ENCODE measurements at places on chromosomes 12 and 14.

- peak; percentile 95 for DNase-seq
Measured at GRCh38 chr14:76961631-76962302, 66.7 kb downstream of the IRF2BPL start.

GRCh38 chr12:12872139-12872933, 19.0 kb upstream of the GPRC5A start:
- peak; percentile 91 for DNase-seq

DNA sequence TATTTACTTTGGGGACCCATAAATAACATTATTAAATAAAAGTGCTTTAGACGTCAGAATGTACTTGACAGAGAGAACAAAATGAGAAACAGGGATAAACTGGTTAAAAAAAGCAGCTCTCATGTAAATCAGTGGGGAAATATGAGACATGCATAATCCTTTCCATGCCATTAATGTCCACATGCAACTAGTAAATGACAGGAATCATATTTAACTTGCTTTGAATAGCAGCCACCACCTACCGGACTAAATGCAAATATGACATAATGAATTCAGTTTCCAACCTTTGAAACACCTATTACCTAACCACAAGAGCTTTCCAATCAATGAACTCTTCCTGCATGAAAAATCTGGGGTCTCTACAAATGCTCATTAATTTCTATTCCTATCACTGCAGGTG, 19.6 kb downstream of the FGD6 start:
- DNase-seq, result no peak

GRCh38 chr12:51942056-51942455, 9.4 kb upstream of the ACVR1B start:
- DNase-seq, result no peak

DNA sequence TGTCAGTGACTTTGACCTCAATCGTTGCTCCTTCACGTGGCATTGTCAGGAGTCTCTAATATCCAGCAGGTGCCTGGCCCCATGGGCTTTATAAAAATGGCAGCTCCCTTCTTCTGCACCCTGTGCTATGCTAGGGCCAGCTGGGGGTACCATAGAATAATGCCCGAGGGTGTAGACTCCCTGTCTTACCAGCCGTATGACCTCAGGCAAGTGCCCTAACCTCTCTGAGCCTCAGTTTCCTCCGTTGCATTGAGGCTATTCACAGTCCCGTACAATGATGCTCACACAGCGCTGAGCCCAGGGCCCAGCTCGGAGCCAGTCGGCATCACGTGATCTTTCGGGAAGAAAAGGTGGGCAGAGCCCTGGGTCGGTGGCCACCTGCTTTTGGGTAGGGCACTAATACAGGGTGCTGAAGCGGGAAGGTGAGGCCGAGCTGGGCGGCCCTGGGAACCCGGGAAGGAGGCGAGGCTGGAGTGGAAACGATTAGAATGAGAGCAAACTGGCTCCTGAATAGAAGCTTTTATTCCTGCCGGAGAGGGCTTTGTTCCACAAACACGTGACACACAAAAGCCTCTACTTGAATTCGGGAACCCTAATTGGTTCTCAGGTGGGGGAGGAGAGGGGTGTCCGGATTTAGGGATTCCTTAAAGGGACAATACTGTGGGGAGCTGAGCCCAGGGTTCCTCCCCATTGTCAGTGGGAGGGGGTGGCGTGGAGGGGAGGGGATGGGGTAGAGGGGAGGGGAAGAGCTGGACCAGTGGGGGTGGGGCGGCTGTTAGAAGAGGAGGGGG, 19.9 kb upstream of the MSI1 start:
- peak; percentile 67 for DNase-seq

DNA sequence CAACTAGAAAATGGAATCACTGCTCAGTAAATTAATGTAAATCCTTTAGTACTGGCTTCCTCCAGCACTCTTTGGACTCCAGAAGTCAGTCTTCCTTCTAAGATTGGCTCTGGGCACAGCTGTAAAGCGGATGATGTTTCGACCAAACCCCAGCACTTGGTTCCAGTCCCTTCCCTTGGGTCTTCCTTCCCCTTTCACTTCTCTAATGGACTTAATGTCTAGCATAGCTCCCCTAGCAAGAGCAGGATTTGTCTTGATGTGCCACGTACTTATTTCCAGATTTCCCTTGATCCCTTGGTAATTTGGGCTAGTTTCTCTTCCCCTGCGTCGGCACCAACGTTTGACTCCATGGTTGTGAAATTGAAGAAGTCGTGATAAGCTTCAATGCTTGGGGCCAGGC, 28.3 kb downstream of the C12orf75 start:
- no peak for DNase-seq

DNA sequence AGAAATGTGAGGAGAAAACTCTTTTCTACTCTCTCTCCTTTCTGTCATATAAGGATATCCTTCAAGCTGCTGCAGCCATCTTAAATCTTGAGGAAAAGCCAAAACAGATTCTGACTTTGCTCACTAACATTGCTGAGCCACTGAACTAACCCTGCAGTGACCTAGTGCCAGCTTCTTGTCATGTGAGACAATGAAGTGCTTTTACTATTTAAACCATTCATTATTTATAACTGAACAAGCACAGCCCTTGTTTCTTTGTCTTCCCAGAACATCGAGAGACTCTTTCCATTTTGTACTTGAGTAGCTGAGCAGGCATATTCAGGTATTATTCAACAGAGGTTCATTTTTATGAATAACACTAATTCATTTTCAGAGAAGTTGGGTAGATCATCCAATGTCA, 455.0 kb upstream of the TMPO start:
- DNase-seq, result no peak

- DNase-seq, result peak; percentile 56
Measured at GRCh38 chr12:64706306-64706705, 52.9 kb downstream of the GNS start.

DNA sequence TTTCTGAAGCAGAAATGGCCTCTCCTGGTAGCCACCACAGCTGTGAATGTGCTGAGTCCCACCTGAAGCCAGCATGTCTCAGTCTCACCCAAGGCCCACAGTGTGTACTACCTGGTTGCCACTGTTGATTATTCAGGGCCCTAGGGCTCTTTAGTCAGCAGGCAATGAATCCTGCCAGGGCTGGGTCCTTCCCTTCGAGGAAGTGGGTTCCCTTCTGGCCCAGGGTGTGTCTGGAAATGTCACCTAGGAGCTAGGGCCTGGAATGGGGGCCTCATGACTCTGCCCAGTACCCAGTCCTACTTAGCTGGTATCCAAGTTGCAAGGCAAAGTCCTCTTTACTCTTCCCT, 207.4 kb downstream of the SYNE2 start:
- no peak for DNase-seq

DNA sequence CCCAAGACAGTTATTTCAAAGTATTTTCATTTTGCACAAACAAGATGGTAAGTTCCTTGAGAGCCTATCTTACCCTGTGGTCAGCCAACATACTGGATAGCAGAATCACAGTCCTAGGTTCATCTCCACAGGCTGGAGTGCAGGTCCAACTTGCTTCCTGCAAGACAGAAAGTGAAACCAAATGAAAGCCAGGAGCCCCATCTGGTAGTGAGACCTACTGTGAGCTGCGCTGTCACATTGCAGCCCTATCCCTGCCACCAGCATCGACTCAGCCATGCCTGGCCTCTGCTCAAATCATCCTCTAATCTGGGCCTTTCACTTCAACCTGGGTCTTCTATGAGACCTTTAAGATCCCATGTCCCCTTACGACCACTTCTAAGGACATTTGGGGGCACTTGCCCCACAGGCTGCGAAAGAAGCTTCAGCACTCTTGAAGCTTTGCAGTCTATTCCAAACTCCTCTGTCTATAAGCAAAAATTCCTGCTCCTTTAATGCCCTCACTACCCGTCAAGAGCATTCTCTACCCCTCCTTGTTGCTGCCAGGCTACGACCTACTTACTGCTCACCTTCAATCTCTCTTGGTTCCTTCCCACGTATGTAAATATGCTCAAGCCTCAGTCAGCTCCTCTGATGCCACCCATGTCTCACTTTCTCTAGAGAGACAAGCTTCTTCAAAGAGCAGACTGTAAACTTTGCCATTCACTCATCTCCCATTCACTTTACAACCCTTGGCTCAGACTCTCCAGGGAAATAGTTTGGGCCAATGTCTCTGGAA, 55.9 kb upstream of the TSPAN11 start:
- DNase-seq, result peak; percentile 41

- DNase-seq, result no peak
Measured at GRCh38 chr14:43778570-43778936, 728.5 kb downstream of the FSCB start.

DNA sequence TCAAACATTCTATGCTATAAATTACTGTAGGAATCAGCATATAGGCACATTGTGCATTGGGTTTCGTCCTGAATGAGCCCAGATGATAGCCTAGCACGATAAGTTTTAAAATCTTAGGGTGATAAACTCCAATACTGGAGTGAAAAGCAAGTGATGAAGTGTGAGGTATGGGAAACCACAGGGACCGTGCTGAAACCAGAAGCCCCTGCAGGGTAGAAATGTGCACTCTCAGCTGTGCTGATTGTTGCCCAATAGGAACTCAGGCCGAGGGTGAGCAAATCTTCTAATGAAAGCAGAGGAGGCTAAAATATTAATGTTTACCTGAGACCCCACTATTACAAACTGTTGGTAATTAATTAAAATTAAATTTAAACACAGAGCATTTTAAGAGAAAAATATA, 1486.6 kb downstream of the AACS start:
- DNase-seq, result no peak

DNA sequence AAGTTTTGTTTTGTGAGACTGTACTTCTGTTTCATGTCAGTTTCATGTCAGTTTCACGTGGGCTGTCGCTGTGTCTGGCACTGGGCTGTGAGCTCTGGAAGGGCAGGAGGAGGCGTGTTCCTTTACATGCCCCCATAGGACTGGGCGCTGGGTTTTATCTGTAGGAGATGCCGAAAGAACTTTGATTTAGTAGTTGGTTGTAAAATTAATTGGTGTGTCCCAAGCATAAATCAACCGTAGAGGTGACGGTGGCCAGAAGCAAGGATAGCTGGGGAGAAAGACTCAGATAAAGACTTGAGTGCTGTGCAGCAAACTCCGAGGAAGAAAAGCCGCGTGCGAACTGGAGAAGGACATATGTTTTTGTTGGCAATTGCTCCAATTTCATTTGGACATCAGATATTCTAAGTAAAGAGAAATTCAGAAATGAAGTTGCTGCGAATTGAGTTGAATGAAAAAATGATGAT, 182.5 kb downstream of the VRK1 start:
- DNase-seq, result no peak

DNA sequence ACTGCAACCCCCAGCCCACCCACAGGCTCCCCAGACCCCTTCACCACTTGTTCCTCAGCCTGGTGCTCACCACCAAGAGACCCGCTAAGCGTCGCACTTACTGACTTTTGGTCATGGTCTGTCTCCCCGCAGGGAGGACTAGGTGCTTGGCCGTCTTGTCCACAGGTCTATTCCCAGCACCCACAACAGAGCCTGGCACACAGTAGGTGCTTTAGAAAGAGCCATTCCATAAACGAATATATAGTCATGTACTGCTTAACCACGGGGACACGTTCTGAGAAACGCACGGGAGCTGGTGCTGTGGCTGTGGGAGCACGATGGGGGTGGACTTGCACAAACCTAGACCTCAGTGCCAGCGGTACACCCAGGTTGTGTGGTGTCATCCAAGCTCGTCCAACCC, 34.0 kb downstream of the NCOR2 start:
- no peak for DNase-seq

- DNase-seq, result peak; percentile 78
Measured at GRCh38 chr14:63174760-63175191, 29.5 kb upstream of the RHOJ start.

DNA sequence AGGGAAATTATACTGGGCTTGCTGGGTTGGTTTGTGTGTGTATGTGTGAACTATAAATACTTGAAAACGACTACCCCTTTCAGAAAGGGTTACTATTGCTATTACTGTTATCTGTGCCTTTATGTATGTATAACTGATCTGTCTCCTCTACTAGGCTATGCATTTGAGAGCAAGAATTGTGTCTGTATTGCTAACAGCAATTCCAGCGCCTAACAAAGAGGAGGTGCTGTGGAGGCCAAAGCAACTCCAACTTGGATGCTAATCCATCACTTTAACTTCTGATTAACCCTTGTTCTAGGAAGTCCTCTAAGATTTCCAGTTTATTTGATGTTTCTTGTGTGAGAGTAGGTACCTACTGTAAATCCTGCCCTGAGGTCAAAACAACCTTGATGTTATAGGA, 313.9 kb downstream of the PCNX1 start:
- DNase-seq, result no peak

DNA sequence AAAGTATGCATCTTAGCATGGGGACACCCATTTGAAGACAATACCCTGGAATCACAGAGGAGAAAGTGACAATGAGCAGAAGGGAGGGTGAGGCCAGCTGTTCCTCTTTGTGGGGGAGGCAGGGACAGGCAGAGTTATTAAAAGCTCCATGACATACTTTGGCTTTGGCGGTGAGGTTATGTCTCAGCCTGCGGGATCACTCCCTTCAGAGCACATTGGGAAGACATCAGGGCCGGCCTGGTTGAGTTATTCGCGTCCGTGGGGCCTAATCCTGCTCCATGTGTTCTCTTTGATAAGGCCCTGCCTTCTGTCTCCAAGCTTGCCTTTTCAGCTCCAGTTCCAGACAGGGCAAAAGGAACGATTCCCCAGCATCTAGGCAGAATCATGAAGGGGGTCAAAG, 98.8 kb upstream of the NTF3 start:
- no peak for DNase-seq

DNA sequence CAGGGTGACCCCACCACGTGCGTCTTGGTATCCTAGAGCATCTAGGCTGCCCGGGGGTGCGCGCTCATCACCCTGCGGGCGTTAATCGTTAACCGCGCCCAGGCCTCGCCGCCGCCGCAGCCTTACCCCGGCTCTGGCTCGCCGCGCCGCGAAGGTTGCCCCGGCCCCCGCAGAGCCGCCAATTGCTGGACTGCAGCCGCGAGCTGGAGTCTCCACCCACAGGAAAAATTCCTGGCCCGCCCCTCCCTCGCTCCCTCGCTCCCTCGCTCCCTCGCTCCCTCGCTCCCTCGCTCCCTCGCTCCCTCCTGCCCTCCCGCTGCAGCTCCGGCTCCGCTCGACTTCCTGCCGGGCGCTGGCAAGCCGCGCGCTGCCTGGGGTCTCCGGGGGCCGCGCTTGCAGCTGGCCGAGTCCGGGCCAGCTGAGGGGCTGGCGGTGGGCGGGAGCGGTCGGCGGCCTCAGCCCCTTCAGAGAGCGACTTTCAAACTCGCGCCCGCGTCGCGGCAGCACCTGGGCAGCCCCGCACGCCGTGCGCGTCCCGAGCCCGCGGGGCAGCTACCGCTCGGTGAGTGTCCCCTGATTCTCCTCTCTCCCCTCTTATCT, at the start of gene PLEKHG3:
Gene PLEKHG3, plus strand, starts transcription at position 282 of the 600 bp plus-strand sequence. CDS start 23,208 bp downstream, outside the sequence.
- DNase-seq, result peak; percentile 93

All from islet precursor cell (in vitro differentiated cells).